SW 1271 (cell line): ENCODE measurements at places on chromosomes 3 and 15.

DNA sequence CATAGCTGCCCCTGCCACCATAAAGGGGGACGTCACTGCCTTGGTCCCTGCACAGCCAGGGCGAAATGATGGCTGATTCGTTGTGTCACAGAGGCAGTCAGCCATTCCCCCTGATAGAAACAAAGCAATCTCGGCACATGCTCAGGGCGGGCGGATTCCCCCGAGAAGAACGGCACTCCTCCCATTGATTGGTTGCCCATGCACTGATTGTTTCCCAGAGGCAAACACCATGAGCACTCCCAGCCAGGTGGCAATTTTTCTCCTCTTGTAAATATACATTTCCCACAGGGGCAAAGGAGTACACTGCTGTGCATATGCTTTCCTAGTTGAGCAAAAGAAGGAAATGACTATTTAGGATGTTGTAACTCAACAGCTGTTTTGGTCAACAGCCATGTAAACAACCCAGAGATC lies 56.5 kb downstream of the KY start:
- no peak for DNase-seq

GRCh38 chr15:62219799-62220198 lies 54.7 kb upstream of the C2CD4B start:
- no peak for DNase-seq

DNA sequence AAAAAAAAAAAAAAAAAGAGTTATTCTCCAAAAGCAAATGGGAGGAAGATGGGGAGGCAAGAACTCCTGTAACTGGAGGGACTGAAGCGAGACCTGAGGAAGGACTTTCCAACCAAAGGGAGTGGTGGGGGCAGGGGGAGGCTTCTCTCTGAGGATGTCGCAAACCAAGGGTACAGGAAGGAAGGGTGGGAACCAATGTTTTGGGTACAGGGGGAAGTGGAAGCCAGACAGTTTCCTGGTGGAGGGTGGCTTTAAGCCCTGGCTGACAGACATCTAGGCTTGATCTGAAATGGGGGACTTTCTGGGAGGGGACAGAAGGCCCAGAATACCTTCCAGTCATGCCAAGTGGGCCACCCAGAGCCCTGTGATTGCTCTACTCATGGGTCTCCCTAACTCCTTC lies 27.0 kb downstream of the VIPR1 start:
- DNase-seq: no peak

- DNase-seq: no peak
Measured at GRCh38 chr3:78844307-78844706, 923.5 kb downstream of the ROBO1 start.

- DNase-seq: peak; percentile 41
Measured at GRCh38 chr15:35306361-35306981, 221.4 kb upstream of the NANOGP8 start.

GRCh38 chr3:52030714-52031310 lies 25.6 kb downstream of the DUSP7 start:
- no peak for DNase-seq

DNA sequence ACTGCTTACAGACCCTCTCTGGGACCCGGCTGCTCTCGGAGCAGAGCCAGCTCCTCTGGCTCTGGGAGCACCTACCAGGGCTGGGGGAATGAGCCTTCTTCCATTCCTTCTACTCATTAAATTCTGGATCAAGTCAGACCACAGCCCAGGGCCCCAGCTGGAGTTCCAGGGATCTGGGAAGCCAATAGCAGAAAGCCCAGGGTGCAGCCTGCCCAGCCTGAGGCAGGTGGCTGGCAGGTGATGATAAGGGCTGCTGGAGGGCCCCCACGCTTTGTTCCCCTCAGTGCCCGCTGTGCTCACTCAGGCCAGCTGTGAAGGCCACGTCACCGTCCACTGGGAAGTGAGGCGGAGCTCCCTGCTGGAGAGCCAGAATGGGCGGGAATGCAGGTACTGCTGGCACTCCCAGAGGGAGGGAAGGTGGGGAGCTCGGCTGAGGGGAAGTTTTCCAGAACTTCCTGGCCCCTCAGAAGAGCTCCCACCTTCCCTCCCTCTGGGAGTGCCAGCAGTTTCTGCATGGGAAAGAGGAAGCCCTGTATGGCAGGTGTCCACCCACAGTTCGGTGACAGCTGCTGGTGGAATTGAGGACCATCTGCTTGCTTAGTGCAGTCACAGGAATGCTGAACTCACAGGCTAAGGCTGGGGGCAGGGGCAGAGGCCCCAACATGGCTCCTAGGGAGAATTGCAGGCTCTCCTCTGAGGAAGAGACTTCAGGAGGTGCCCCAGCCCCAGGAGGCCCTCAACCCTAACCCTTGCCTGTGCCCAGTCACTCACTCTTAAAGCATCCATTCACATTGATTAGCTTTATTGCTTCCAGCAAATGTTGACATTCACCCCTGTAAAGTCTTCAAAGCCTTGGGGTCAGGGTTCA lies 12.6 kb upstream of the RTP3 start:
- DNase-seq: no peak

GRCh38 chr3:105518203-105518602 lies 151.5 kb downstream of the ALCAM start:
- no peak for DNase-seq

DNA sequence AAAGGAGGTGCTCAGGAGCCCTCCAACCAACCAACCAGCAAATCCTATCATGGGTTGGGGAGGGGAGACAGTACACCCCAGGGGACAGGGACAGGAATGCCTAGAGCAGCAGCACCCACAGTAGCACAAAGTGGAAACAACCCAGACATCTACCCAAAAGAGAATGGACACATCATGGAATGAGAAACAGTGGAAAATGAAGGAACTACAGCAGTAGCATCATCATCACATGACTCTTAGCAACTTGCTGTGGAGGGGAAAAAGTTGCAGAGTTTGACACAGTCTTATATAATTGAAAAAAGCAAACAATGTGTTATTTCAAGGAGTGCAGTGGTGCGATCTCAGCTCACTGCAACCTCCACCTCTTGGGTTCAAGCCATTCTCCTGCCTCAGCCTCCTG lies 11.0 kb downstream of the C3orf22 start:
- DNase-seq: no peak

- no peak for DNase-seq
Measured at GRCh38 chr3:118641608-118642007, 393.0 kb downstream of the IGSF11 start.

GRCh38 chr3:125332504-125332903 lies 42.6 kb downstream of the ZNF148 start:
- no peak for DNase-seq

GRCh38 chr3:157129803-157130466 lies 30.0 kb downstream of the CCNL1 start:
- DNase-seq: no peak

- no peak for DNase-seq
Measured at GRCh38 chr3:152011812-152012735, 138.6 kb downstream of the SUCNR1 start.

GRCh38 chr3:72316501-72317279 lies 531.6 kb downstream of the SHQ1 start:
- DNase-seq: no peak

DNA sequence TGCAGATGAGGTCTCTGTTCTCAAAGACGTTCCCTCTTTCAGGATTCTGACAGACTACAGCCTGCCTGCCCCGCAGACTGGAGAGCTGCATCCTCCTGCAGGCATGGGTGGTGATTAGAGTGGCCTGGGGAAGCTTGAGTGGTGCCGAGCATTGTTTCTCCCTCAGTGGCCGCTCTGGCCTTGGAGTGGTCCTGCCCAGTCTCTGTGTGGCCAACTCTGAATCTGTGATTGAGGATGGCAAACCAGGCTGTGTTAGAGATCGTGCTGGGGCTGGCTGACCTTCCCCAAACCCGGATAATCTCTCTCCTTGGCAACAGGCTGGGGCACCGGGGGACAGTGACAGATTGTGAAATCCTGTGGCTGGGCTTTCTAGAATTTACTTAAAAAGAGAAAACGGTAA lies 11.0 kb upstream of the ADCY5 start:
- DNase-seq: no peak

DNA sequence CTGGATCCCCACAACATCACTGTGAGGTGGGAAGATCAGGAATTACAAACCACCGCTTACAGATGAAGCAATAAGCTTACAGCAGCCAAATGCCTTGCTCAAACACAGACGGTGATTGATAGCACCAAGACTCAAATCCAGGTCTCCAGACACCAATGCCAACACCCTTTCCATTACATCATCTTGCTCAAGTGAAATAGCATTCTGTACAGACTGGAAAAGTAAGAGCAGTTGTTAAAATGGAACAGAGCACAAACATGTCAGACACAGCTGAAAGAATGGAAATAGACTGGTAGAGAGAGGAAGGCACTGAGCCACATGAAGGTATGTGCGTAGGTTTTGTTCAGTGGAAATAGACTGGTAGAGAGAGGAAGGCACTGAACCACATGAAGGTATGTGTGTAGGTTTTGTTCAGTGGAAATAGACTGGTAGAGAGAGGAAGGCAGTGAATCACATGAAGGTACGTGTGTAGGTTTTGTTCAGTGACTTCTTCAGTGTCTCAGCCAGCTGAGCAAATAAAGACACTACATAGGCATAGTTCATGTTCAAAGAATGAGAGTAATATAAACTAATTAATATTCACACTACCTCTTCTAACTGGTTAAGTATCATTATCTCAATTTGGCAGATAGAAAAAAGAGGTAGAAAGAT lies 15.6 kb downstream of the CLDN1 start:
- DNase-seq: no peak

GRCh38 chr3:122770521-122771202 lies 23.0 kb downstream of the HSPBAP1 start:
- no peak for DNase-seq

DNA sequence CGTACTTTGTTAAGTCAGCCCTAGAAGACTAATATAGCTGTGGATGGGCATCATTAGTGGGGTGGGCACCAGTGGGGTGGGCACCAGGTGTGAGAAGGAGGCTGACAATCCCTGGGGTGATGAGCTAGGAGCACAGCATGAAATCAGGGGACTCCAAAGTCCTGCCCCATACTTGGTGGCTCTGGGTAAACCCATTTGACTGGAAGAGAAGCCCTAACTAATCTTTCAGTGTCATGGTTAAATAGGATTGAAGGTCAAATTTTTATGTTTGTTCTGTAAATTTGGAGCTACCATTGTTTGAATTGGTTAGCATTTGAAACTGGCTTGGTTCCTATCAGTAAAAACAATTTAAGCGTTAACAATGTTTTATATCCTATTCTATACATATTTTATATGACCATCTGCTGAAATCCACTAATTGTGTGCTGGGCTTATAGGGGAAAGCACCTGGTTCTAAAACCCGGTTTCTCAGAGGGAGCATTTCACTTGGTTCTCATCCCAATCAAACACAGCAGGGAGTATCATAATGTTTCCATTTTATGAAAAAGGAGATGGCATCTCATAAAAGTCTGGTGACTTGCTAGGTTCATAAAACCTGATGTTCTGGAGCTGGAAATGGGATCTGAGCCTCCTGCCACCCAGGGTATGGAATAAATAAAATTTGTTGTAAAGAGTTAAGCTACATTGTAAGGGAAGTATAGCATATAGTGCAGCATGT lies 87.7 kb upstream of the HACD2 start:
- no peak for DNase-seq

- DNase-seq: no peak
Measured at GRCh38 chr15:100941536-100941935, 22.4 kb downstream of the LRRK1 start.

DNA sequence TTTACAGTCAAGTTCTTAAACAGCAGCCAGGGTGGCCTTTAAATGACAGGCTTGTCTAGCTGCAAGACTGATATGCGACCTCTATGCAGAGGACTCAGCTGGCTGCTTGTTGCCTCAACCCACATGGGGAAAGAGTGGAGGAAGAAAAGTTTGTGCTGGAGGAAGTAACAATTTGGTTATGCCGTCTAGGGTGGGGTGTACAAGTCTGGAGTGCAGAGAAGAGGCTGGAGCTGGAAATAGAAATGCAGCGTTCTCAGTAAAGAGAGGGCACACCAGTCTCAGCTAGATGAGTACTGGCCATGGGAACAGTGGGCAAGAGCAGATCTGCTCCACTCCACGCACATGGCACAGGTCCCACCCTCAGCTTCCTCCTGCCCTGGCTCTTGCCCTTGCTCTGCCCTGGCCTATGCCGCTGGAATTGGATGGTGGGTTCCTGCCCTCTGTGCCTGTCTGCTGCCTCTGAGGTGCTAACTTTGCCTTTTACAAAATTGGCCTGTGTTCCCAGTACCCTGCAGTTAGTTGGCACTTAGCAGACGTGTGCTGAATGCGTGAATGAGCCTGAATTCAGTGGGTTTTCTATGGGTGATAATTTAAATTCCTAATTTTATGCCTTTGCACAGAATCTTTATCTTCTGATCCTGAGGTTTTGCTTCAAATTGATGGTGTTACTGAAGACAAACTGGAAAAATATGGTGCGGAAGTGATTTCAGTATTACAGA lies 59.7 kb upstream of the FURIN start:
- no peak for DNase-seq

GRCh38 chr15:84979651-84980050 lies 2.0 kb upstream of the PDE8A start:
- no peak for DNase-seq

DNA sequence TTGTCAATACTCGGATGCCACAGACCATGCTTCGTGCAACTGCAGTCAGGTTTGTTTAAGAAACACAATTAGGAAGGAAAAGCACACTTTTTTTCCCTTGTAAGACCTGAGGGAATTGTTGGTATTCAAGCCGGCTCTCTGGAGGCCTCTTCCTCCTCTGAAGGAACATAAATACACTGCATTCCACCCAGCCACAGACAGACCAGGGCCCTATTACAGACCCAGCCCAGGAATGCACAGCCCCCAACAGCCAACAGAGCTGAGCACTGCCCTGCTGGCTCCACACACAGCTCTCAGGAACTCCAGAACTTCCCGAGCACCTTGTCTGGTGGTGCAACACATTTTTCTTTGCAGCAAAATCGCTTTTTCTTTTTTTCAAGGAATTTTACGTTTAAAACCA lies 488.7 kb upstream of the PROK2 start:
- no peak for DNase-seq

GRCh38 chr3:78736863-78737262 lies 1030.9 kb downstream of the ROBO1 start:
- no peak for DNase-seq

- no peak for DNase-seq
Measured at GRCh38 chr15:55267401-55268175, 22.0 kb downstream of the RAB27A start.

- DNase-seq: no peak
Measured at GRCh38 chr3:61807865-61808276, 246.5 kb downstream of the PTPRG start.
